ENCODE measurements at places on chromosomes 2 and 18.

DNA sequence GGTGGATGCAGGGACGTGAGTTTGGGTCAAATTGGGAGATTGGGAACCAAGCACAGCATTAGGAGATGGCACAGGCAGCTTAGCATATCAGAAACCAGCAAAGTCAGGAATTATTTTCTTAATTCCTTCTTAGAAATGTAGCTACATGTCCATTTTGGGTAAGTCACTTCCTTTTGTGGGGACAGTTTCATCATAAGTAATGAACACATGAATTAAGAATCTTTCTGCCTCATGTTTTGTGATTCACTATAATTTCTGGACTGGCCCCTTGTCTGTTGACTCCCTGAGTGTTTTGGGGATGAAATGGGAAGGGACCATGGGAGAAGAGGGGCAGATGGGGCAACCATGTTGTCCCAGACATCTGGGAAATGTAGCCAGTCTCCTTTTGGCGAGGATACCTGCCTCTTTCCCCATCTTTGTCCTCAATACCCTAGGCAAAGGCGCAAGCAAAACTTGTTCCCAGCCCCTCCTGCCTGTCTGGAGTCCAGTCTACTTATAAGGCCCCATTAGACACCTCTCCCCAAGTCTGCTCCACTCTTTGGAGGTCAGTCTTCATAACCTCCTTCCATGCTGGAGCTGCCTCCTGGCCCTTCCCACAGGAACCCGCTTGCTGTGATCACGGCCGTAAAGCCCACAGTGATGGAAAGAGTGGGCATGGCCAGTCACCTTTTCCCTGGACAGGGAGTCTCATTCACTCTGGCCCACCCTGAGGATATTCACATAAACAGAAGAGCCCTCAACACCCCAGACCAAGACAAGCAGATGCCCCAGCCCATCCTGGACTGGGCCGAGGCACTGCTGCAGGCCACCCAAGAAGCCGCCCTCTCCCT lies 25.7 kb downstream of the MTHFD2 start:
- DNase-seq: peak; percentile 33

- DNase-seq: no peak
Measured at GRCh38 chr2:7031547-7032245, 114.5 kb downstream of the RNF144A start.

DNA sequence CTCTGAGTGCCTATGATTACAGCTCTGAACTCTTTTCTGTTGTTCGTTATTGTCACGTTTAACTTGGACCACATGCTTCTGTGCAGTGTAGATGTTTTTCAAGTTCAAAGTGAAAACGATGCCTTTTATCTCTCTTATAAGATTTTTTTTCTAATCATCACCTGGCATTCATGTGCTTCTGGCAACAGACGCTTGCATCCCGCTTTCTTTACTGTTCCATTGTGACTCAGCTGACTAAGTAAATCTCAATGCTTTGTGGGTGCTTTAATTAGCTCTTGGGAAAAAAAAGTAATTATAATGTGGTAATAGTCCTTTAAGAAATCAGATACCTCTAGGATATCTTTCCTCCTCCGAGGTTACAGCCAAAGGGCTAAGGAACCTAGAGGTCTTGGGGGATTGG lies 31.2 kb upstream of the RMP24 start:
- DNase-seq: no peak

DNA sequence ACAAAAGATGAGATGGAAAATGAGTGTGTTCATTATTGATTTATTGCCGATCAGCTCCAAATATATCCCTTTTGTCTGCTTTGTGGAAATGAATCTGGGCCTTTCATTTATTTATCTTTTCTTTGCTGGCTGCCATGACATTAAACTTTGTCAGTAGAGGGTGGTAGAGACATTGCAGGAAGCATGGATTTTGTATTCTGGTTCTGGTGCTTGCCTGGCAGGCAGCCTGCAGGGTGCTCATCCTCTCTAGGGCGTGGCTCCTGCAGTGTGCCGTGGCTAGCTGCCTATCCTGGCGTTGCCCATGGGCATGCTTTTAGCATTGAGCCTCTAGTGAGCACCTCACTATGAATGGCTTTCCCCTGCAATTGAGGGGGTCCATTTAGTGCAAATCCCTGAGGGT lies 593.1 kb downstream of the RNF144A start:
- DNase-seq: no peak

GRCh38 chr2:131043199-131044074 lies 49.8 kb downstream of the FAM168B start:
- DNase-seq: no peak

GRCh38 chr18:56235071-56235470 lies 403.3 kb downstream of the TXNL1 start:
- no peak for DNase-seq

- no peak for DNase-seq
Measured at GRCh38 chr2:21469564-21469963, 345.8 kb downstream of the TDRD15 start.

GRCh38 chr18:22098563-22098989 lies 70.8 kb upstream of the GATA6 start:
- DNase-seq: peak; percentile 73

DNA sequence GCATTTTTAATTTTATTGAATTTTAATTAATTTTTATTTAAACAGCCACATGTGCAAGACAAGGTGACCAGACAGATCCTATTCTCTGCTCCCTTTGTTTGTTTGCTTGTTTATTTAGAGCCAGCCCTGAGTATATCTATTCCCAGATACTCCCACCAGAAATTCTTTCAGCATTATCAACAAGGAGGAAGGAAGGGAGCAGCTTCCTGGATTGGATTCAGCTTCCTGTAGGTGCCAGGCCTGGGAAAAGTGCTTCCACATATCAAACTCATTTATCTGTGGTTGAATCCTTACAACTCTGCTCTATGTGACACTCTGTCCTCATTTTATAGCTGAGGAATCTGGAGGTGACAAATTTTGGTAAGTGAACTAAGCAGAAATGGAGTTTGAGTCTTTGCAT lies 60.5 kb upstream of the KLF7 start:
- no peak for DNase-seq

DNA sequence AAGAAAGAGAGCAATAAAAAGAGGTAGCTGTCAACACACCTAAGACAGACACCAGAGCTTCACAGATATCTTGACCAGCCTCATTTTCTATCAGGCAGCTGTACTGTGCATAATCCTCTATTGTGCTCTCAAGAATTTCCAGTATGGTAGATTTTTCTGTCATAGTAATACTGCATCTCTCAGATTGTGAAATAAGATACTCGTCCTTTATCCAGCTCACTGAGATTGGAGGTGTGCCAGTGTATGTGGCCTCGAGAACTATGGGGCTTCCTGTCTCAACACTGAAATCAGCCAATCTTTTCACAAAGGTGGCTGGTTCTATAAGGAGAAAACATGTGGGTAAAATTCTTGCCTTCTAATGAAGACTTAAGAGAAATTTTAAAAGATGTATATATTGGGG lies 88.9 kb downstream of the TTN start:
- DNase-seq: no peak

DNA sequence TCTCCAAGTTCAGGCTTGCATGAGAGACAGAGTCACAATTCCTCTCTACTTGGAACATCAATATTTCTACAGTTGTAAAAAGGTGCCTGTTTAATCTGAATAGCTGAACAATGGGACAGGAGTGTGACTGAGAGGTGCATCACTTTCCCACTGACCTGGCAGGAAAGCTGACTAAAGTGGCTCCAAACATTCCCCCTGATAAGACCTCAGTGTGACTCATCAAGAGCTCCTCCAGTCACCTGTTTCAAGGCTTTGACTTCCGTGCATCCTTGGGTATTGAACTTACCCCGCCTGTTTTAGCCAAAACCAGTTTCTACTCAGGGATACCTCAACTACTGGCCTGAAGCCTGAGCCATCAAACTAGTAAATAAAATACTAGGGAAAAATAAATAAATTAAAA lies 453.9 kb upstream of the DDX18 start:
- no peak for DNase-seq

- DNase-seq: no peak
Measured at GRCh38 chr2:206198677-206199076, 39.0 kb downstream of the EEF1B2 start.

- DNase-seq: peak; percentile 51
Measured at GRCh38 chr18:80148326-80149199, 39.5 kb downstream of the ADNP2 start.

DNA sequence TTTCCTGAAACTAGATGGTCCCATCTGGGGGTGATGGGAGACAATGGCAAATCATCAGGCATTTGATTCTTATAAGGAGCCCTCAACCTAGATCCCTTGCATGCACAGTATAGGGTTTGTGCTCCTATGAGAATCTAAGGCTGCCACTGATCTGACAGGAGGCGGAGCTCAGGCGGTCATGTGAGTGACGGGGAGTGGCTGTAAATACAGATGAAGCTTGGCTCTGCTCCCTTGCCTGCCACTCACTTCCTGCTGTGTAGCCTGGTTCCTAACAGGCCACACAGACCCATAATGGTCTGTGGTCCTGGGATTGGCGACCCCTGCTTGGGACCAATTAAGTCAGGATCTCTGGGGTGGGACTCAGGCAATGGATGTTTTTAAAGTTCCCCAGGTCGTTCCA lies 293.4 kb downstream of the ZNF521 start:
- DNase-seq: no peak

DNA sequence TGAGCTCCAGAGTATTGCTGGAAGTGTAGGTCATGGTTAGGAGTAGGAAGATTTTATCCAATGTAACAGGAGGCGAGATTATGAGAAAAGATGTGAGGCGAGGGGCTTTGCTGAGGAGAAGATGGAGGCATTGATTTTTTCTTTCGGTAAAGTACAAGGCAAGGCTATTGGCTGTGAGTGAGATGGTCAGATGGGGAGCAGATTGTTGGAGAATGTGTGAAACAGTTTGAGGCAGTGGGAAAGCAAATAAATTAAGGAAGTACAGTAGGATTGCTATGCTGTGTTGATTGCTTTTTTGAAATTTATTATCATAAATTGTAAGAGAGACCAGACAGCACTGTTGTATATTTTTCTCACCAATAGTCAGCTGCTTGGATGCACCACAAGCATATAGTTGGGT lies 173.3 kb downstream of the KCNE4 start:
- no peak for DNase-seq

GRCh38 chr2:127220102-127220767 lies at the start of gene CYP27C1:
Gene CYP27C1 (minus strand): TSS chr2:127220299. CDS start chr2:127220270, 29 bp downstream.
- no peak for DNase-seq

DNA sequence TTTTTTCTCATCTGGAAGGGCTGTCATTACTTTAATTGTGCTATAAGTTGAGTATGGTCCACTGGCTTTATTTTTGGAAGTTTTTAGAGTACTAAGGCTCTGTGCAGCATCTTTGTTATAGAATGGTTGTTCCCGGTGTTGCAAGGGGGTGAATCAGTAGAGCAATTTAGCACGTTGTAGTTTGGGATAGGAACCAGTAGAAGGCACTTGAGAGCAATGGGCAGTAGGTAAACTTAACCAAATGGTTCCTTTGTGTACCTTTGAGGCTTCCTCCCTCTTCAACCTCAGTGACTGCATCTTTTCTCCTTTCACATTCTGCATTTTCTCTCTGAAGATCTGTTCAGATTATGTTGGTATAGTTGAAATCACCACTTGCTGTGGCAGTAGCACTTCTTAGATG lies 238.2 kb upstream of the SYT4 start:
- DNase-seq: no peak

DNA sequence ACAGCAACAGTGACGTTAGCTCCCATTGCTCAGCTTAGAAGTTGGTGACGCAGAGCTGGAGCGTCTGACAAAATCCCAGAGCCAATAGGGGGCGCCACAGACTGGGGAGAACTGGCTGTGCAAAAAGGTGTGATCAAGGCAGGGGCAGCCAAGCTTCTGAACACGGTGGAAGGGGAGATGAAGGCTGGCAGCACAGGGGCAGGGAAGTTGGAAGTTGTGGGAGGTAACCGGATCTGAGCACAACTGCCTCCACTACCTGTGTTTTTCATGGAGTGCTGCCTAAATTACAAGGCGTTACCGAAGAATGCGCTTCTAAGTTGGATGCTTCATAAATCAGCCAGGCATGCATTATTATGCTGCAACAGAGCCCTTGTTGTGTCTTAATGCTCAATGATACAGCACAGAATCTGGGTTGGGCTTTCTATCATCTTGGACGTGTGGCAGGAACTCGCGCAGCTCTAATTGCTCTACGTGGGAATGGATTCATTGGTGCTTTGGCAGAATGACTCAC lies 370.0 kb downstream of the SLC4A3 start:
- no peak for DNase-seq

DNA sequence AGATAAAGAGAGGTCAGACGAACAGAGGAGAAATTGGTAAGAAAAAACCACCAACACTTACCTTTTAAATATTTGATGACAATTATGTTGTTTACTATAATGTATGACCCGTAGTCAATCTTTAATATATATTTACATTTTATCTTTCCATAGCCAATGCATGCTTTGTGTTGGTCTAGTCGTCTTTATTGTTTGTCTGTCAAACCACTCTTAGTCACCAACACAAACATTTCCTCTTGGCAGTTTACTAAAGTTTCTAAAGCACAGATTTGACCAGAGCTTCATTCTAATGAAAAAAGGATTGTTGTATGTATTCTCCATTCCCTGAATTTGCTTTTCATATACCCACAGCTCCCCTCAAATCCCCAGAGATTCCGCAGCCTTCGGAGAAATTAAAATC lies 784.7 kb upstream of the PIK3C3 start:
- no peak for DNase-seq

GRCh38 chr2:216881411-216881810 lies 21.5 kb upstream of the TNP1 start:
- DNase-seq: no peak

DNA sequence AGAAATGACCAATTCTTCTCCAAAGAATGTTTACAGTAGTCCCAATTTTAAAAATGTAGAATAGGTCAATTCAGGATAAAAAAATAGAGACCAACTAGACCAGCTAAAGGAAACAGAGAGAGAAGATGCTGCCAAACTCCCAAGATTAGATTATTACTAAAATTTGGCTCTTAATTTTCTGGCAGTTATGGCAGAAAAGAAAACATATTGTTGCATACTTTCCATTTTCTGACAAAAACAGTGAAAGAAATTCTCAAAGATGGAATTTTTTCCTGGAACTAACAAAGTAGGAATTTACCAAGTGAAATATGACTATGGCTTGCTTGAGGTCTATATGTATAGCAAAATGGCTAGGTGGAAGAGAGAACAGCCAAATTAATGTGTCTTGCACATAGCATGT lies 138.3 kb upstream of the STK17B start:
- DNase-seq: no peak

- peak; percentile 22 for DNase-seq
Measured at GRCh38 chr2:86464652-86465051, 23.5 kb downstream of the KDM3A start.

DNA sequence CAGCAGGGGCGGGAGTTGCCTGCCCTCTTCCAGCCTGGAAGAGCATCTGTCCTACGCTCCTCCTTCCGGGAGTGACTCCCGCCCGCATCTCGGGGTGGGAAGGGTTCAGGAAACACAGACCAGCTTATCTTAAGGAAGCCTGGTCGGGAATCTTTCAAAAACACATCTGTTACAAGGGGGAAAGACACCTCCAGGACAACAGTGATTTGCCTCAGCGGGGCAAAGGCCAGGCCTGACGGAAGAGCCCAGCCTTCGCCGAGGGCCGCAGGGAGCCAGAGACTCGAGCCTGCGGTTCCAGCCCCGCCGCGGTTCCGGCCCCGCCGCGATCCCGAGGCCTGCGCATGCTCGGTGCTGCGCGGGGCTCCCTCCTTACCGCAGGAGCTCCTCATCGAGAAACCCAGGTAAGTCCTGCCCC lies 38.1 kb upstream of the TGIF1 start:
- DNase-seq: no peak
